LHCN-M2 (cell line): ENCODE measurements at places on chromosomes 16 and 17. TPM values are rescaled to one million over a fixed set of nuclear protein-coding genes. Genes with fewer than 3 reads are reported as not detected.

The CENPX gene
- total RNA-seq: 142 and 155 TPM in 2 replicates

The ABCC12 gene
- total RNA-seq: not detected in 2 replicates

The SEZ6L2 gene
- 10.9 and 15.2 TPM in 2 replicates for total RNA-seq

GRCh38 chr17:7883781-7884386, 4.7 kb upstream of the CHD3 start:
- DNase-seq: peak; percentile 45

GRCh38 chr17:3594051-3594800, 15.0 kb downstream of the TRPV1 start:
- DNase-seq: peak; percentile 13

GRCh38 chr16:65176603-65177002, 54.7 kb upstream of the CDH11 start:
- DNase-seq: peak; percentile 77

DNA sequence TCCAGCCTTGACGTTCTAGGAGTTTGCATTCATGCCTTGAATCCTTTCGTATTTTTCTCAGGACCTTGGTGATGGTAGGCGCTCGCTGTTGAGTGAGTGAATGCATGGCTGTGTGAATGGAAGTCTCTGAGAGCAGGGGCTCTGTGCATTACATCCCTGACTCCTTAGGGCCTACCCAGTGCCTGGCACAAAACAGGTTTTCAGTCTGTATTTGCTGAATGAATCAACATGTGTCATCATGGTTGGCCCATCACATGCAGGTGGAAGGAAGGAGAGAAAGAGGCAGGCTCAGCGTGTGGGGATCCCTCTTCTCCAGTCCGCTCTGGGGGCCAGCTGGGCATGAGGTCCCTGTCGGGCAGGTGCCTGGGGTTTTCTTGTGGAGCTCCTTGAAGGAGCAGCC, 8.7 kb downstream of the RAP1GAP2 start:
- no peak for DNase-seq

DNA sequence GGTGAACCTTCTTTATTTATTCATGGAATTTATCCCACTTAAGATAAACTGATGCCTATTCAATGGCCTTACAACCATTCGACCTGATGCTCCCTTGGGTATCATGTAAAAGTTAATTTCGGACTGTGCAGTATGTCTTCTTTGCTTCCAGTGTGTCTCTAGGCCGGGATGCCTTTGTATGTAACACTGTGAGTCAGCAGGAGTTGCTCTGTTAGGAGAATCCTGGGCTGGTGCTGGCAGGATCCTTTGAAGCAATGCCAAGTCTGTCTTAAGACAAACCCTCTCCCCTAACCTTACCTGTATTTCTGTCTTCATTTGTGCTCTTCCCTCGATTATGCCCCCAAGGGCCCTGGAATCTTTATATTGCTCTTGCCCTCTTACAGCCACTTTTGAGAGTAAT, 37.9 kb upstream of the ABCA8 start:
- DNase-seq: no peak

GRCh38 chr17:9002606-9003354, 18.5 kb upstream of the NTN1 start:
- no peak for DNase-seq

GRCh38 chr16:25966172-25967097, 274.7 kb downstream of the HS3ST4 start:
- no peak for DNase-seq

DNA sequence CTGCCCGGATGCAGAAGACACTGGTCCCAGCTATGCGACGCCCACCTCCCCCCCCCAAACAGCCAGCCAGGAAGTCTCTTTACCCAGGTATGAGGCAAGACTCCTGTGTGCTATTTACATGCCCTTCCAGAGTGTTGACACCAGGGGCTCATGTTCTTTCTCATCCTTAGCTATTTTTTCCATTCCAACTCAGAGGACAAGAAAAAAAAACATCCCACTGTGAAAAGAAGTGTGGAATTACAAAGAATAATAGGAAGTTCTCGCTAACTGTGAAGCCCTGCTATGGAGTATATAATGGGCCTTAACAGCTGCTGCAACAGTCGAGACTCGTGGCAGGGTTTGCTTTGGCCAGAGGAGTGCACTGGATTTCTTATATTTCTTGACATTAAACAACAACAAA, 584.9 kb downstream of the CDH13 start:
- peak; percentile 43 for DNase-seq

GRCh38 chr17:64390044-64390443, 616 bp downstream of the PECAM1 start:
- DNase-seq: no peak

GRCh38 chr16:72371307-72372086, 199.5 kb upstream of the PMFBP1 start:
- DNase-seq: peak; percentile 59

GRCh38 chr16:47713225-47713595, 252.1 kb downstream of the PHKB start:
- peak; percentile 53 for DNase-seq

DNA sequence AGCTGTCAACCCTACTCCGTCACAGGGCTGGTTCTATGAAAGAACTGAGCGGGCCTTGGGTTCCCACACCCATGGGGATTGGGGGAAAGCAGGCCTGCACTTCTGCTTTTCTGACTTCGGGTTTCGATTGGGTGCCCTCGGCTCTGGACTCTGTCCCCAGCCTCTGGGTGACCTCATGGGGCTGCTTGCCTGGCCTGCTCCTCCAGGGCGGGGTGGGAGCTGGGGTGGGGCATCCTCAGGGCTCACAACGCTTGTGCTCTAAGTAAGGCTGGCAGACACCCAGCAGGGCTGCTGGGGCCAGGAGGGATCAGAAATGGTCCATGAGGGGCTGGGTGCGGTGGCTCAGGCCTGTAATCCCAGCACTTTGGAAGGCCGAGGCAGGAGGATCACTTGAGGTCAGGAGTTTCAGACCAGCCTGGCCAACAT, 19.2 kb downstream of the ARHGAP27 start:
- DNase-seq: no peak

- DNase-seq: no peak
Measured at GRCh38 chr17:422196-422930, 69.8 kb upstream of the RPH3AL start.
